ENCODE measurements at places on chromosomes 5 and 9.
A peak's percentile ranks its signal among the peaks of the same experiment; 100 is the strongest.

DNA sequence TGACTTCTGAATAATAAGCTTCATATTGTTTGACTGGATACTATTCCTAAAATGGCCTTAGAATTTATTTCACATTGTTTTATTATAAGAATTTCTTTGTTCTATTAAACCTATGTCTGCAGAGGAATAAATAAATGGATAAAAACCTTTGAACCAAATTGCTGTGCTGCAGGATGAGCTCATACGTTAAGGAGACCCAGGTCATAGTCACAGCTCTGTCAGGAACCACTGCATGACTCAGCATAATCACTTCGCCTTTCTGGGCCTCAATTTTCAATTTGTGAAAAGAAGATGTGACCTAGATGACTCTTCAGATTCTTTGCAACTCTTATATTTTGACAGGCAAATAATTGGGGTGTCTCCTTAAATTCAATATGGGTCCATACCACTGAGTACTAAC lies 36.7 kb upstream of the HMHB1 start:
- DNase-seq, result no peak

- DNase-seq, result no peak
These were observed 13.6 kb upstream of the NINJ1 start for GRCh38 chr9:93147632-93148031.

- DNase-seq, result peak; percentile 81
These were observed 20.7 kb downstream of the GOLGA2 start for GRCh38 chr9:128254855-128255759.

DNA sequence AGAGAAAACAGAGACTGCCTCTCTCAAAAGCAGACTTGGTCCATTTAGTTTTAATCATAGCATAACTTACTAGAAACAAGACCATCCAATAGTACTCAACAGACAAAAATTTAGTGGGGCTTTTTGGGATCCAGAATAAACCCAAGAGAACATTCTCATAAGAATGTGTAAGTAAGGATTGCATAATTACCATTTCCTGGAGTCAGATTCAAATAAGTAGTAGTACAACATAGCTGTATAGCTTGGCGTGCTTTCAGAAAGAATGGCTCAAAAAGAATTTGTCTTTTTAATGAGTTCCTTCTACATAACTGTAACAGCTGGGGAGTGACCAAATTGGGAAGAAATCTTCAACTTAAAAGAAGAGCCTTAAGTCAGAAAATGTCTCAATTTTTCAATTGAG lies 145.4 kb downstream of the DENND1A start:
- no peak for DNase-seq

- DNase-seq, result no peak
These were observed 1.1 kb upstream of the IL13 start for GRCh38 chr5:132656774-132657355.

- no peak for DNase-seq
These were observed 95.3 kb upstream of the GNA14 start for GRCh38 chr9:77743386-77743785.

GRCh38 chr9:95089257-95090022 lies 228.1 kb downstream of the FANCC start:
- no peak for DNase-seq

DNA sequence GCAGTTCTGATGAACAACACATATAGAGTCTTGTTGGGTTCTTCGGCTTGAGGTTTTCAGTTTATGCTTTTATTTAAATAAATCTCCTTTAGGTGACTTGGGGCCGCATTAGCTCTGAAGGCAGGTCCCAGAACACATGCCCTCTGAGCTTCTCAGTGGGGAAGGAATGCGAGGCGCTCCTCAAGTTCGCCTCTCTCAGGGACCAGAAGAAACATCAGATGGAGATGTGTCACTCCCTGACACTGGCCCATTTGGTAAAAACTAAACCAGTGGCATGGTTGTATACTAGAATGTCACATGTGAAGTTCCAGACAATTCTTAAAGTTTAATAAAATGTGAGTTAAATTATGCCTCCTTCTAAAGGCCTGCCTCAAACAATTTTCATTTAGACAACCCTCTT lies 1.9 kb downstream of the MACROH2A1 start:
- no peak for DNase-seq

- DNase-seq, result peak; percentile 60
These were observed at the start of gene NTRK2 for GRCh38 chr9:84669288-84670137. Gene NTRK2, plus strand, starts transcription at chr9:84669729. Its CDS starts 1,020 bp downstream, at chr9:84670749.

- DNase-seq, result no peak
These were observed 12.9 kb upstream of the ERBIN start for GRCh38 chr5:65913519-65913918.

DNA sequence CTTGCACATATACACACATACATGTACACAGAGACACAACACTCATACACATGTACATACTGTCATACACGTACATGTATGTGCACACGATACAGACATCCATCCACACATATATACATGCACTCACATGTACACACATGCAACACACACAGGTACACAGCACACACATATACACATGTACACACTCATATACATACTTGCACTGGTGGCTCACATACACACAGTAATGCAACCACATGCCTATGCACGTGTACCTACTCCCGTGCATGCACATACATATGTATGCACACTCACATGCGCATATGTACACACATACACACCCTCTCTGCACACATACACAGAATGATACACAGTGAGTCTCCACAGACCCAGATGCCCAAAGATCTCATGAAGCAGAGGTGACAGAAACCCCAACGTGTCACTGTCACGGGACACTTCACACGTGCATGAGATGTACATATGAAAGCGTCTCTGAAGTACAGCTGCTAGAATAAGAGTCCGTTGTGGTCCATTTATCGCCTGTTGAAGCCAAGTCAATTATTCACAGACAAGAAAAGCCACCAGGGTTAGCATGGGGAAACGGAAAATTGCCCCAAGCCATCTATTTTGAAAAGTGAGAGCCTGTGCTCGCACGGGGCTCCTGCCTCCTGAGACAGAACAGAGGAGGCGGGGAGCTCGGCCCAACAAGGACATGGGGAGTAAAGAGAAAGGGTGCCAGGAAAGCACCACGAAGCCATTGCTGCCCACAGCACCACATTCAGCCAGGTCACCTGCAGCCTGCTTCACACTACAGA lies 24.9 kb downstream of the LPCAT1 start:
- DNase-seq, result no peak

DNA sequence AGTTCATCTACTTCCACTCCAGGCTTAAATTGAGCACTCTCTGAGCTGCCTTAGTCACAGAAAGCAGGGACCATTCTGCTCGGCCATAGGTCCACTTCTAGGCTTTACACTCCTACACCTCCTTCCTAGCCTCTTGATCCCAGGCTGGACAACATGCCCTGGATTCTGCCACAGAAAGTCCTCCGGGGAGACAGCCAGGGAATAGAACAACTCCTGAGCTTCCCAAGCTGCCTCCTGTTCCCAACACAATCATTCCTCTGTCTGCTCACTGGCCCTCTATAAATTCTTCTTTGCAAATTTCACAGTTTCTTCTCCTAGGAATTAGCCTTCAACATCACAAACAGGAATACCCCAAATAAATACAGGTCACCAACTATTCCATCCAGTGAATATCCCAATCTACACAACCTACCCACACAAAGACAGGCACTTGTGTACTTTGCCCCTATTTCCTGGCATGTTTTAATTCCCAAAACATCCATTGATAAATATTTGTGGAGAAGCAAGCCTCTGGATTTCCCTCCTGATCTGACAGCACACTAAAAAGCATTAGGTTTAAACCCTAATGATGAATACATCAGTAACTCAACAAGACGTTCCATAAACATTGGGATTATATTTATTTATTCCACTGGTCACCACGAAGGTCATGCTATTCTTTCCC lies 125.5 kb downstream of the ENC1 start:
- DNase-seq, result no peak

DNA sequence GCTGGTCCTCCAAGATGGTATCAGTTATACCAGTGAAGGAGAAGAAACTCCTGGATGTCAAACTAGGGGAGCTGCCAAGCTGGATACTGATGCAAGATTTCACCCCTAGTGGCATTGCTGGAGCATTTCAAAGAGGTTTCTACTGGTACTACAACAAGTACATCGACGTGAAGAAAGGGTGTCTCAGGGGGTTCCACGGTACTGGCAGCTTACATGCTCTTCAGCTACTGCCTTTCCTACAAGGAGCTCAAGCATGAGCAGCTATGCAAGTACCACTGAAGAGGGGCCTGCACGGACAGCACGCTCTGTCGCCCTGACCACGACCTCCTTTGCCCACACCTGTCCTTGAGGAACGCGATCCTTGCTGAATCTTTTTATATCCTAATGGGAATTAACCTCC lies 19.5 kb downstream of the ACTL7B start:
- DNase-seq, result no peak

DNA sequence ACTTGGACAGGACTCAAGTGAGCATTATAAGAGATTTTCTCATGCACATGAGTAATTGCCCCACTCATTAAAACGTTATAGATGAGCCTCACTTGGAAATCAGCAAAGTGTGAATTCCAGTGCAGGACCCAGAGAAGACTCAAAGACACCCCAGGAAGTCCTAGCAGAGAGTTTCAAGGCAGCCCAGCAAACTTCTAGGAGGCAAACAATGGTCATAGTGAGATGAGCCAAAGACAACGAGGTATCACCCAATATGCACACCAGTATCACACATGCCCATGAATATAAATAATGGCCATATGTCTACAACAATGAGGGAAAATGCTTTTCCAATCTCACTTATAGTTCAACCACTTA lies 245.9 kb downstream of the ACTL7B start:
- no peak for DNase-seq

DNA sequence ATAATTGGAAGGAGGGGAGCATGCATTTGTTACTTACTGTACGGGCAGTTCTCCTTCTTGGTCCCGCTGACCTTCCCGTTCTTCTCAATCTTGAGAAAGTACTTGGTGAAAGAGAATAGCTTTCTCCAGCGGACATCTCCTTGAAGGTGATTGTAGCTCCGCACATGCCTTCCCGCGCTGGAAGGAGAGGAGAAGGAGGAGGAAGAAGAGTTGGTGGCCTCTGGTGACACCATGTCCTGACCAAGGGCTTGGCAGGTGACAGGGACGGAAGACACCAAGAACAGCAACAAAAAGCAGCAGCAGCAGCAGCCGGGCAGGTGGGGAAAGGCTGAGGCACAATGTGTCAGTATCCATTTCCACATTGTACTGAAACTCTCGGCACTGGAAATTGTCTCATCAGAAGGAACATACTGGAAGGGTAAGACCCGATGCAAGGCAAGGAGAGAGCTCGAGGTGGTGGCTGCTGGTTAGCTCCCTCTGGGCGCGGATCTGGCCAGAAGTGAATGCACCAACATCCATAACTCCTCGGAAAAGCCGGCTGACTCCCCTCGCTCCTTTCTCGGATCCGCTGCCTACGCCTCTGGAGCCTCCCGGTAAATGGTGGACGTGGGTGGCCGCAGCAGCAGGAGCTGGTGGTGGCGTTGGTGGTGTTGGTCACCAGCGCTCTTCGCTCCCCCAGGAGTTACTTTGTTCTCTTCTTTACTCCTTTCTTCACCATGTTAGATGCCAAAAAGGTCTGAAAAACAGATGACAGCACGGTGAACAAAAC lies 715 bp downstream of the FGF10 start:
- DNase-seq, result peak; percentile 59

DNA sequence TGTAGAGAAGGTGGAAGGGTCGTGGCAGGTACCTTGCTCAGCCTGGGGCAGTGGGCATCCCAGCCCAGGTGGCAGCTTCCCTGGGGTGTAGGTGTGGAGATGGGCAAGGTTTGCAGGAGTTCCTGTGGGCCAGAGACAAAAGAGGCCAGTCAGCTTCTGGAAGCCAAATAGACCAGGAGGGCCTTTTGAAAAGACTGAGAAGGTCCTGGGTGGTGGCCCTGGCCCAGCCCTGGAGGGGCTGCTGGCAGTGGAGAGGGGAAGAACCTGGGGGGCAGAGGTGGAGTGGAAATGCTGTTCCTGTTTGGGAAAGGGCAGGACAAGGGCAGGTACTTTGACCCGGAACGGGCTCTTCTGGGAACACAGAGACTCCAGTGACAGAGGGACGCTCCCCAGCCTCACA lies 7.0 kb upstream of the IL3 start:
- no peak for DNase-seq

DNA sequence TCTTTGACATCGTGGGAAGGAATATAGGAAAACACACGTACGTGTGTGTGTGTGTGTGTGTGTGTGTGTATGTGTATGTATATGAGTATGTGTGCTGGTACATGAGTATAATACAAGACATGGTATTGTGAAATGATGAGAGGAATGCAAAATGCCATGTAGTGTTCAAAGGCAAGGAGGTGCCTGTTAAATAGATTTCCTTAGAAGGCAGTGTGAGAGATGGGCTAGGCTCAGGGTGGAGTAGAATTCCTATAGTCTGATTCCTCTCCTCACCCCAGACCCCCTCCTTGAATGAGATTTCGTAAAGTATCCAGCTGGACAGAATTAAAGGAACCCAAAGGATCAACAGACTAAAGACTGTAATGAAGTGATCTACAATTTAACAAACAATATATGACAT lies 11.1 kb downstream of the GPR21 start:
- DNase-seq, result no peak

DNA sequence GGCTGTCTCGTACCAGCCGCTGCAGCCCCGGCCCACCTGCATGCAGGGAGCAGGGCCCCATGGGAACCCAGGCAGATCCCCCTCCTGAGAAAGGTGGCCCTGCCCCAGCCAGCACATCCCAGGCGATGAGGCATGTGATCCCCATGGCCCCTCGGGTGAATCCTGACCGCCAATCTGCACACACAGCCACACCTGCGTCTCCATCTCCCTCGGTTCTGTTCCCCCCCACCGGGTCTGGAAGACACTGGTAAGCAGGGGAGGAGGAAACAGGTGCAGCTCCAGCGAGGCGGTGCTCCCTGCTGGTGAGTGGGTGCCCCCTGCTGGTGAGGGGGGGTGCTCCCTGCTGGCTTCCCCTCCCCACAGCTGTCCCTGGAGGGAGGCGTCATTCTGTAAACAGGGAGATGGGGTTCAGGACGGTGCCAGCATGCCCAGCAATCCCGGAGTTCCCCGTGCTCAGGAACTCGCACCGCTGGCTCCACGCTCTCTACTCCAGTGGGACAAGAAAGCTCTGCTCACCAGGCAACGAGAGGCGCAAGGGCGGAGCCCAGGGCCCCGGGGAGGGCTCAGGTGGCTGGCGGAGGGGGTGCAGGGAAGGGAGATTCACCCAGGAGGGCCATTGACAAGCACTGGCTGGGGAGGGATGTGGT lies 28.4 kb upstream of the SLC12A7 start:
- peak; percentile 55 for DNase-seq

DNA sequence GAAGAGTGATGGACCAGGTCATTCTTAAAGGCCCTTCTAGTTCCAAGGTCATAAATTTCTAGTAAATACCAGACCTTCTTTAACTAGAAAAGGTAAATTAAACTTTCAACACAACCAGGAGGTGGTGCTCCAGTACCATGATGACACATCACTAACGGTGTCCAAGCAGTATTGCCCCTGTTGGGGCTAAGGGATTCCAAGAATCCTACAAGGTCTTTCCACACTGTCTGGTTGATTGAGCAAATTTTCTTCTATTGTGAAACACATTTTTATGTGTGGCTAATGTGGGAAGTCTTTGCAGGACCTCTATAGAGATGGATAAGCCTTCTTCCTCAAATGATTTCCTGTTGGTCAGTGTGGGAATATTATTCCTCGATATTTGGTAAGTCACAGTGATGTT lies 459.6 kb upstream of the PAPPA start:
- DNase-seq, result peak; percentile 85
